ENCODE measurements at places on chromosomes 5 and 9.

DNA sequence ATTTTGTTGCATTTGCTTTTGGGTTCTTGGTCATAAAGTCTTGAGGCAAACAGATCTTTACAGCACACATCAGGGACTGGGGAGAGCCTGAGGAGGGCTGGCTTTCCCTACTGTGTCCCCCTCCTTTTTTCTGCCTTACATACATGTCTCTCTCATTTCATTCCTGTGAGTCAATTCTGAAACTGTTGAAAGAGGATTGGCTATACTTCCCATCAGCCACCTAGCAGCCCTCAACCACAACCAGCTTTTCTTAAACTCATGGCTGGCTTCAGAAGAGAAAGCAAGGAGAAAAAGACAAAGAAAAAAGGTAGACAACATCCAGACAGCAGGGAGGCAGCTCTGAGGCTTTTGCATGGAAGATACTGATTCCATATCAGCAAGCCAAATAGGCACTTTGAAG lies 374.8 kb upstream of the KIF2A start:
- peak; percentile 33 for DNase-seq

DNA sequence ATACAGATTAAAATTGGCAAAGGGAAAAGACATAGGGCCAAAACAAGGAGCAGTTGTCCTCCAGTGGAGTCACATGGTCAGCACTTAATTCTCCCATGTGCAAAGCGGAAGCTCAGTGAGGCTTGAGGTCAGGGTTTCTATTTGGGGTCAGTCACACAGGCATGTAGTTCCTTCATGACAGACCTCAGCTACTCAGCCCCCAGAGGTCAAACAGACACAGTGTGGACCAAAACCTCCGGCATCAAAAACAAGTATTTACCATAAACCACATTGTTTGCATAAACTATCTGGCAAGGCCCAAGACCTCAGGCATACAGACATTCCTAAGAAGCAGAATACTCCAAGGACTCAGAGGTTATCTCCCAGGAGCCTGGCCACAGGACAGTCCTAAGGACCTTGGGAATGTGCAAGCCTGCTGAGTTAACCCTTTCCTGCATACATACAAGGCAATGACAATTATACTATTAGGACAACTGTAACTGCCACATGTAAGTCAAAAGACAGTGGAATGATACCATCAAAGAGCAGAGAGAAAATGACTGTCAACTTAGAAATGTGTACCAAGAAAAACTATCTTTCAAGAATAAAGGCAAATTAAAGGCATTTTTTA lies 28.7 kb upstream of the FNIP1 start:
- no peak for DNase-seq

GRCh38 chr9:125748446-125749099 lies 1.4 kb downstream of the PBX3 start:
- DNase-seq, result peak; percentile 21

GRCh38 chr5:149367249-149367971 lies 9.6 kb downstream of the PCYOX1L start:
- DNase-seq, result peak; percentile 59

- peak; percentile 45 for DNase-seq
Measured at GRCh38 chr5:149581192-149581861, at the start of gene ARHGEF37. TSS of gene ARHGEF37 (plus strand) at chr5:149581498. CDS start at chr5:149597770, 16,272 bp downstream.

DNA sequence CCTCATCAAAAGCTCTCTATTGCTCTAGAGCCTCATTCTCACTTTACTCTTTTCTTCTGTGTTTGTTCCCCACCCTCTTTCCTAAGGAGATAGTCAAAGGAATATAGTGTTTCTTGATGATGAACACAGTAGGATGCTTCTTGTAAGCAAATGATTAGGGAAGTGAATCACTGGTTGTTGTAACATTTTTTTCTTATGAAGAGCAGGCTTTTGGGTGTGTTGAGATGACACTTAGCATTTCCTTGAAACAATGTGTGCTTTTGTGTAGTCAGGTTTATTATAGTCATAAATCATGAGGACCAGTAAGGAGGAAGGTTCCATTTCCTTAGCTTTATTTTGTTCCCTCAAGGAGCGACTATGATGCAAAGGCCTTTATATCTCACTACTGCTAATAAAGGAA lies 1991.3 kb upstream of the C9orf72 start:
- DNase-seq, result peak; percentile 1

- no peak for DNase-seq
Measured at GRCh38 chr9:16925426-16925825, 55.0 kb upstream of the BNC2 start.

Measured in bronchial epithelial cell (primary cell).